ENCODE measurements at places on chromosomes 1 and 21. TPM values are rescaled to one million over a fixed set of nuclear protein-coding genes. Genes with fewer than 3 reads are reported as not detected.
A peak's percentile ranks its signal among the peaks of the same experiment; 100 is the strongest.

ARPC5 gene
- polyA plus RNA-seq, result 176 TPM

TNNT2 gene
- 74.7 TPM for polyA plus RNA-seq

TDRD5 gene
- polyA plus RNA-seq, result 6.3 TPM

- no peak for DNase-seq
Measured at GRCh38 chr1:93471911-93472310, 24.0 kb downstream of the FNBP1L start.

GRCh38 chr1:48261881-48262400 lies 39.4 kb downstream of the SLC5A9 start:
- no peak for DNase-seq

- no peak for DNase-seq
Measured at GRCh38 chr1:53547231-53547790, 88.1 kb downstream of the DMRTB1 start.

- peak; percentile 23 for DNase-seq
Measured at GRCh38 chr1:215526147-215526845, 40.8 kb upstream of the KCTD3 start.

GRCh38 chr1:111164151-111164550 lies 24.1 kb downstream of the CEPT1 start:
- DNase-seq, result no peak
